ENCODE measurements at places on chromosomes 3 and 15.

- DNase-seq = no peak
Observed at GRCh38 chr15:55475842-55476241, 32.2 kb downstream of the DNAAF4 start.

DNA sequence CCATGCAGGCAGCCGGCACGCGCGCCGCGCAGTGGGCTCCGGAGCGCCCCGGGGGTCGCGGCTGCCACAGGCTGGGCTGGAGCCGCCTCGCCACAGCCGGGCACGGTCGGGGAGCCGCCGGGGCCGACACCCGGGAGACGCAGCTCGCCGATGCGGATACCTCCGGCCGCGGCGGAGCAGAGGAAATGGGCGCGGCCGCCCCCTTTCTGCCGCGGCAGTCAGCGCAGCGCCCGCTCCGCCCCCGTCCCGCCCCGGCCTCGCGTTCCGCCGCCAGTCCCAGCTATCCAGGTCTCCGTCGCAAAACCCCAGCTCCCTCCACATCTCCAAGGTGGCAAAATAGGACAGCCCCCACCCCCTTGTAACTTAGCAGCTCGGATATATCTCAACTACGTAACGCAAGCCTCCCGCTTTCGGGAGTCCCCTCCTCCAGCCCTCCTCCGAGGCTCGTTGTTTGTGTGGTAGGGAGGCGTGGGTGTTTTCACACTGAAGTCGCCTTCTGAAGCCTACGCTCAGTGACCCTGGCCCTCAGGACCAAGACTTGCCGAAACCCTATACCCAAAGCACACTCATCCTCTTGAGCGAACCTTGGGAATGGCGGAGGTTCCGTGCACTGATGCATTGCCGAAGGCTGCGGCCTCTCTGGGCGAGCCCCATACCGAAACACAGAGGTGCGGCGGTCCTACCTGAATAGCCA, at the start of gene SH3BP5:
Gene SH3BP5 (minus strand): TSS at position 182 of the 694 bp plus-strand sequence. CDS start 178 bp downstream, at position 4.
- DNase-seq = peak; percentile 88

DNA sequence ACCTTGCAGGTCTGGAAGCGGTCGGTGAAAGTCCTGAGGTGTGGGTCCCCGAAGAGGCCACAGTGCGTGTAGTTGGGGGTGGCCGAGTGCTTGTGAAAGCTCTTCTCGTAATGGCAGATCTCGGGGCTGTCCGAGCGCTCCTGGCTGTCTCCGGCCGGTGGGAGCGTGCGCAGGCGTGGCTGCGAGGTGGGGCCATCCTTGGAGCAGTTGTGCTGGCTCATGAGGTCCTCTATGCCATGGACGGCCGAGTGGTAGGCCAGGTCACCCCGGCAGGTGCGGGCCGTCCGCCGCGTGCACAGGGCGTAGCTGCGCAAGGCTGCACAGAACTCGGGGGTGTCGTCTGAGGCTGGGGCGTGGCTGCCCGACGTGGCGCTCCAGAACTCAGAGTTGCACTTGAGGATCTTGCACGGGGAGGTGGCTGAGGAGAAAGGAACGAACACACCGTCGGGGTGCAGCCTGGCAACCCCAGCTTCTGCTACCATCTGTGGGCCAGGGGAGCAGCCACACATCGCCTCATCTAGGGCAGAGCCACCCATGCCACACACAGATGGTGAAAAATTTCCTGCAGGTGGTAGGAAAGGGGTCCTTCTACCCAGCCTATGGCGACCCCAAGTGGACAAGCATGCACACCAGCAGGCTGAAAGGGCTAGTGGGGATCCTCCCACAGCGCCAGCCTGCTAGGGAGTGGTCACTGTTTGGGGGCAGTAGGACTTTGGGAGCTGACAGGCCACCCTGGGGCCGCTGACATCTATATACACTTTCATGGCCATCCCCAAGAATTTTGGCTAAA, 36.7 kb downstream of the RGMA start:
- no peak for DNase-seq

DNA sequence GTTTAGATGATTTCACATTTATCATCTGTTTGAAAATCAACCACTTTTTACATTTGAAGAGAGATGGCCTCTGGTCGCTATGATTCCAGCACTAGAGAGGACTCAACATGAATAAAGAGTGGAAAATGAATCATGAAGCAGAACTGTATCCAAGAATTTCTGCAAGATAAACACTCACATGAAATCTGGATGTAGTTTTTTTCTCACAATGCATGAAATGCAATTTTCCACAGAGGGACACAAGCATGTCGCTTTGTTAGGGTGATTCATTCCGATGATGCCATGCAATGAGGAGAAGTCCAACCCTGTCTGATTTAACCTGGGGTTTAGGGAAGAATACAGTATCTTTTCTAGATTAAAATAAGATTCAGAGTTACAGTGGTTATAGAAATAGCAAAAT, 50.4 kb upstream of the ADCY5 start:
- no peak for DNase-seq

DNA sequence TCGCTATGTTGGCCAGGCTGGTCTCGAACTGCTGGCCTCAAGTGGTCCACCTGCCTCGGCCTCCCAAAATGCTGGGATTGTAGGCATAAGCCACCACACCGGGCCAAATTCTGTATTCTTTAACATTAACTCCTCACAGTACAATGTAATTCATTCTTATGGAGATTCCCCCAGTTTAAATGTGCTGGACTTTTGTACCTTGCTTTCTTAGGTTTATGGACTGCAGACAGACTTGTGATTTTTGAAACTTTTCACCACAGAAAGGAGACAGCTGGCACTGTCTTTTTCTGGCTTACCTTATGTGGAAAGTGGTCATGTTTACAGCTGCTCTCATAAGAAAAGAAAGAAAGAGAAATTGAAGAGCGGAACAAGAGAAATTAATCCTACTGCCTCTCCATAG, 103.8 kb downstream of the IQCH start:
- DNase-seq = no peak

- DNase-seq = no peak
Observed at GRCh38 chr3:188853856-188854771, 317.7 kb upstream of the TPRG1 start.

GRCh38 chr3:12894629-12895028, 53.3 kb upstream of the RPL32 start:
- DNase-seq = no peak

- DNase-seq = no peak
Observed at GRCh38 chr3:189683546-189684255, 52.5 kb downstream of the TP63 start.

All from right hindlimb (tissue), 1 donor.